IMR-90 (cell line): ENCODE measurements at places on chromosomes 11 and 22.

DNA sequence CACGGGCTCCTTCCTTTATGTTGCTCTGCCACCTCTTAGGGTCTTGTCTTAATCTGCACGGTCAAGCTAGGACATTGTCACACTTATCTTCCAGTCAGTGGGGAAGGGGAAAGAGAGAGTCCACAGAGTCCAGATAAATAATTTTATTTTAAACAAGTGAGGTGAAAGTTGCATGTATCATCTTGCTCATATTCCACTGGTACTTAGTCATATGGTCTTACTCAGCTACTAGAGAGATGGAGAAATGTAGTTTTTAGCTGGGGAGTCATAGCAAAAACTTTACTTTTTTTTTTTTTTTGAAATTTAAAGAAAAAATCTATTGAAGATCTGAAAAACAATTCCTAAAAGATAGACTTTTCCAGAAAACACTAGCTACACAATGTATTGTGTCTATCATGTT, 29.0 kb downstream of the PDE3B start:
- H3K36me3 ChIP-seq = no peaks in the 10 kb centered on the region
- no peaks in the 10 kb centered on the region for H3K27me3 ChIP-seq
- H3K4me1 ChIP-seq = peaks cover 6% of the 10 kb centered on the region
- peak; percentile 73 for DNase-seq
- peak overlapping the region; percentile 50; the same call in 1 of the 2 replicates for H3K27ac ChIP-seq

- H3K36me3 ChIP-seq = no peaks in the 10 kb centered on the region
- peaks cover 2% of the 10 kb centered on the region; the same call in 1 of the 2 replicates for H3K4me1 ChIP-seq
- H3K27me3 ChIP-seq = peaks cover 6% of the 10 kb centered on the region
- H3K27ac ChIP-seq = peak overlapping the region; percentile 21
These were observed 812 bp downstream of the JAM3 start for GRCh38 chr11:134069426-134070341.

DNA sequence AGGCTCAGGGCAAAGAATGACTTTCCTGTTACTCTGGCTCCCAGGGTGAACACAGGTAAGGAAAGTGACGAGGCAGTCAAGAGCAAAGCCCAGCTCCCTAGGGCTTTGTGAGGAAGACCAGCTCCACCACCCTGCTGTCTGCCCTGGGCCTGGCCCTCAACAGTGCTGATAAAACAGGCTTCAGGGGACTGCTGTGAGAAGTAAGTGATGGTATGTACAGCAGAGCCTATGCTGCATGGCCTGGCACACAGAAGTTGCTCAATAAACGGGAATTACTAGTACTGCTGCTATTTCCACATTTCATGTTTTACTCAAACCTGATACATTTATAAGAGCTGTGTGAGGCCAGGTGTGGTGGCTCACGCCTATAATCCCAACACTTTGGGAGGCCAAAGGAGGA, 50.3 kb downstream of the MICAL3 start:
- no peaks in the 10 kb centered on the region for H3K27me3 ChIP-seq
- H3K27ac ChIP-seq = peak overlapping the region; percentile 12; the same call in 1 of the 2 replicates
- no peak for DNase-seq
- no peaks in the 10 kb centered on the region for H3K36me3 ChIP-seq
- H3K4me3 ChIP-seq = no peak overlapping the region
- H3K4me1 ChIP-seq = peaks cover 41% of the 10 kb centered on the region

DNA sequence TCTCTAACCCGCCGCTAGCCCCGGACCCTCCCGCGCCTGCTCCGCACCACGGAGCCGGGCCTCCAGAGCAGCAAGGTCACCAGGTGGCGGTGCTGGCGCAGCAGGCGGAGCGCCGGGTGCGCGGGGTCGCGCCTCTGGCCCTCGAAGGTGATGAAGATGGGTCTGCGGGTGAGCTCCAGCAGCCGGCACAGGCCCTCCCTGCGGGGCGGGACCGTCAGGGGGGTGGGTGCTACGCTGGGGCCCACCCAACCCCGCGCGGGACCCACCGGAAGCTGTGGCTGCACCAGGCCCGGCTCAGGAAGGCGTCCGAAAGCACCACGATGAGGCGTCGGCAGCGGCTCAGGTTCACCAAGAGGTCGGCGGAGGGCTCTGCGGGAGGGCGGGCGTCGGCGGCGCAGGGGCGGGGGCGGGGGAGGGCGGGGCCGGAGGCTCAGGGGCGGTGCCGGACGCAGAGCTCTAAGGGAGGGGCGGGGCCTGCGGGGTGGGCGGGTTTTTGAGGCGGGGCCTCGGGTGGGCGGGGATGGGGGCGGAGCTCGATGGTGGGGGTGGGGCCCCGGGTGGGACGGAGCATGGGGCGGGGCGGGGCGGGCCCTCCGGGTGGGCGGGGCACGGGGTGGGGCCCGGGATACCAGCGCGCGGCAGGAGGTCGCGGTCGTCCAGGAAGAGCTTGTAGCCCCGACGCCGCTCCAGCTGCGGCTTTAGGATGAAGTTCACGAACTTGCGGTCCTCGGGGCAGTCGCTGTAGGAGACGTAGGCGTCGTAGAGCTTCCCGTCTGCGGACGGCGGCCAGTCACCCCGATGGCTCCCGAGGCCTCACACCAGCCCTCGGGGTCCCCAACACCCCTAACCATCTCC, 7.8 kb downstream of the SIGIRR start:
- H3K36me3 ChIP-seq = no peaks in the 10 kb centered on the region
- H3K4me1 ChIP-seq = peaks cover 3% of the 10 kb centered on the region; the same call in 1 of the 2 replicates
- H3K27me3 ChIP-seq = peaks cover 3% of the 10 kb centered on the region; the same call in 1 of the 2 replicates
- DNase-seq = peak; percentile 65
- peak overlapping the region; percentile 6; the same call in 1 of the 2 replicates for H3K27ac ChIP-seq
- peak overlapping the region; percentile 54 for H3K4me3 ChIP-seq

GRCh38 chr11:12121011-12121410, 10.6 kb downstream of the MICAL2 start:
- peak overlapping the region; percentile 15 for H3K27ac ChIP-seq
- H3K27me3 ChIP-seq = no peaks in the 10 kb centered on the region
- H3K4me1 ChIP-seq = peaks cover 72% of the 10 kb centered on the region
- H3K4me3 ChIP-seq = no peak overlapping the region

- H3K27ac ChIP-seq = no peak overlapping the region
- H3K4me3 ChIP-seq = no peak overlapping the region
- DNase-seq = no peak
- peaks cover 11% of the 10 kb centered on the region for H3K4me1 ChIP-seq
- H3K36me3 ChIP-seq = no peaks in the 10 kb centered on the region
These were observed 168.1 kb downstream of the ADAMTS15 start for GRCh38 chr11:130616573-130616972.

DNA sequence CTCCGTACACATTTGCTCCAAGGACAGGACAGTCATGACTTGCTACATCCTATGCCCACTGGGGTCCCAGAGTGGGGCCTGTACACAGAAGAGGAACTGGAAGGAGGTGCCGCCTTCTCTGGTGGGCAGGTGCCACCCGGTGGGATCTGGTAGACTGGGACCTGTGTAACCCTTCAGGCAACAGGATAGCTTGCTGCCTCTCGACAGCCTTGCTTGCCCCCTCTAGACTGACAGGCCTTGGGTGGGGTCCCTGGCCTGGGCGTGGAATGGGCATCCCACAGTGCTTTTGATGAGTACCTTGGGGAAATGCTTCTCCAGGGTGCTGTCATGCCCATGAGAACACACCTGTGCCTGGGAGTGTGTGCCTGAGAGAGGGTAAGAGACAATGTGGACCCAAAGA, 15.8 kb downstream of the SHANK3 start:
- no peak overlapping the region for H3K27ac ChIP-seq
- H3K4me1 ChIP-seq = no peaks in the 10 kb centered on the region
- H3K36me3 ChIP-seq = no peaks in the 10 kb centered on the region
- H3K4me3 ChIP-seq = no peak overlapping the region

DNA sequence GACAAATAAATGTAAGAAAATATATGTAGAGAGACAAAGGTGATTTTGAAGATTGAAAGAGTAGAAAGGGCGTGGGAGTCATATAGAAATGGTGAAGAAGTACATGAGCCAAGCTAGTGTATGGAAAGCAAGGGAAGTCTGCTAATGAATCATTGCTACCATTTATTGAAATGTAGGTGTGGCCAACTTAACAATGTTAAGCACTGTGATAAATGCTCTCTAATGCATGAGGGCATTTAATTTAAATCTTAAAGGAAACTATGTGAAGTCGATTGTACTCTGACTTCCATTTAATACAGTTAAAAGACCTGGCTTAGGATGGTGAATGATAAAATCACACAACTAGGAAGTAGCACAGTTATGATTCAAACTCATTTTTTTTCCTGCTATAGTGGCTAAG, 219.9 kb downstream of the CASP12 start:
- no peaks in the 10 kb centered on the region for H3K36me3 ChIP-seq
- H3K4me1 ChIP-seq = no peaks in the 10 kb centered on the region
- H3K27me3 ChIP-seq = no peaks in the 10 kb centered on the region
- no peak overlapping the region for H3K27ac ChIP-seq
- H3K4me3 ChIP-seq = no peak overlapping the region

GRCh38 chr11:45949992-45950407, 27.5 kb downstream of the LARGE2 start:
- no peaks in the 10 kb centered on the region for H3K4me1 ChIP-seq
- peaks cover 48% of the 10 kb centered on the region for H3K36me3 ChIP-seq
- no peak overlapping the region for H3K27ac ChIP-seq
- no peak overlapping the region for H3K4me3 ChIP-seq

- DNase-seq = no peak
- no peak overlapping the region for H3K27ac ChIP-seq
- no peaks in the 10 kb centered on the region for H3K36me3 ChIP-seq
These were observed 810 bp downstream of the IGLL1 start for GRCh38 chr22:23579280-23579679.

DNA sequence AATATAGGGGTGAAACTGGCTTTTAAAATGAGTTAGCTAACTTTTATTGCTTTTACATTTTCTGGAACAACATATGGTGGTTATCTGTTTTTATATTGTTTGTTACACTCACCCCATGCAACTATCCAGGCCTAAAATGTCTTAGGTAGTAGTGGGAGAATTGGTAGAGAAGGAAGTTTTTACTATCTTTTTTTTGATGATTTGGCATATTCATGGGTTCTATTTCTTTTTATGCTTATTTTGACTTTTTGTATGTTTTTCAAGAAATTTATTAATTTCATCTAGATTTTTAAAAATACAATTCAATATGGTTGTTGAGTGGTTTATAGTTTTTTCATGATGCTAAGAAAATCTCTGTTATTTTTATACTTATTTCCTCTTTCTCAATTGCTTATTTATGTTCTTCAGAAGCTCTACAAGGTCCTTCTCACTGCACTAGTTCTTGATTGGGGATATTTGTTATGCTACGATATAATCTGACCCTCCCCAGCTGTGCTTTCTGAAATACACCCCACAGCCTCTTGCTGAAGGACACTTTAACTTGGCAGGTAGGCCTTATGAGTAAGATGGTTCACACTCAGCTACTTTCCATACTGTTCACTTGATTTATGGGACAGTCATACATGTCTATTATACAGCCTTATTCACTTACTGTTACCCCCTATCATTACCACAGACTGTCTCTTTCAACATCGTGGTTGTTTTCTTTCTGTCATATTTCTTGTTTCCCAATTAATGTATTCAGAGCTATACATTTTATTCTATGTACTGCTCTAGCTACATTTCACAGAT, 431.2 kb downstream of the METTL15 start:
- peak; percentile 54 for DNase-seq
- no peaks in the 10 kb centered on the region for H3K27me3 ChIP-seq
- no peaks in the 10 kb centered on the region for H3K36me3 ChIP-seq
- H3K4me3 ChIP-seq = no peak overlapping the region

DNA sequence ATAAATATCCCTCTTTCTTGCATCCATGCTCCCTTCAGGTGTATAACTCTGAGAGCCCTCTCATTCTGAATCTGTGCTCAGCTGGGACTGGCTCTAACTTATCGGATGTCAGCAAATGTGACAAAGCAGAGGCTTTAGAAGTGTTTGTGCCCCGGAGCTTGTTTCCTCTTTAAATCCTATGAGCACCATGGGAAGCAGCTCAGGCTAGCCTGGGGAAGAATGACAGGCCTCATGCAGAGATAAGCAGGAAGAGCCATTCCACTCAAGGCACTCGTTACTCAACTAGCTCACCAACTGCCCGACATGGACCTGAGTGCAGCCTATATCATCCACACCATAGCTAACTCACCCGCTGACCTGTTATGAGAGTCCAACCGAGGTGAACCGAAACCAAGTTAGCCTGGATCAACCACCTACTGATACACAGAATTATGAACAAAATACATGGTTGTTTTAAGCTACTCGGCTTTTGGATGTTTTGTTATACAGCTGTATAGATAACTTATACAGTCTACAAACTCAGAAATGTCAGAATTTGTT, 990.7 kb downstream of the NTM start:
- H3K27ac ChIP-seq = no peak overlapping the region
- H3K27me3 ChIP-seq = peaks cover 3% of the 10 kb centered on the region; the same call in 1 of the 2 replicates
- no peak for DNase-seq
- no peak overlapping the region for H3K4me3 ChIP-seq
- no peaks in the 10 kb centered on the region for H3K4me1 ChIP-seq

GRCh38 chr11:74646954-74647353, 54.6 kb downstream of the POLD3 start:
- no peaks in the 10 kb centered on the region; the same call in 1 of the 2 replicates for H3K36me3 ChIP-seq
- H3K27ac ChIP-seq = no peak overlapping the region
- H3K27me3 ChIP-seq = no peaks in the 10 kb centered on the region
- no peak for DNase-seq

GRCh38 chr11:124762105-124762623, at the start of gene ESAM:
TSS of gene ESAM (minus strand) at chr11:124762290. CDS start at chr11:124762154, 136 bp downstream.
- H3K4me1 ChIP-seq = peaks cover 1% of the 10 kb centered on the region; the same call in 1 of the 2 replicates
- H3K36me3 ChIP-seq = no peaks in the 10 kb centered on the region; the same call in none of the 2 replicates
- peaks cover 17% of the 10 kb centered on the region; the same call in 1 of the 2 replicates for H3K27me3 ChIP-seq
- peak within 1 kb of the TSS; percentile 32 for H3K4me3 ChIP-seq
- no peak within 1 kb of the TSS for H3K27ac ChIP-seq

- H3K36me3 ChIP-seq = no peaks in the 10 kb centered on the region
- no peak for DNase-seq
- H3K27me3 ChIP-seq = no peaks in the 10 kb centered on the region
- no peak overlapping the region for H3K27ac ChIP-seq
- no peaks in the 10 kb centered on the region for H3K4me1 ChIP-seq
These were observed 4.7 kb downstream of the UCP2 start for GRCh38 chr11:73977856-73978519.

GRCh38 chr11:117702946-117703598, 93.9 kb downstream of the DSCAML1 start:
- H3K27ac ChIP-seq = no peak overlapping the region
- no peaks in the 10 kb centered on the region for H3K4me1 ChIP-seq
- no peak for DNase-seq
- no peak overlapping the region for H3K4me3 ChIP-seq

DNA sequence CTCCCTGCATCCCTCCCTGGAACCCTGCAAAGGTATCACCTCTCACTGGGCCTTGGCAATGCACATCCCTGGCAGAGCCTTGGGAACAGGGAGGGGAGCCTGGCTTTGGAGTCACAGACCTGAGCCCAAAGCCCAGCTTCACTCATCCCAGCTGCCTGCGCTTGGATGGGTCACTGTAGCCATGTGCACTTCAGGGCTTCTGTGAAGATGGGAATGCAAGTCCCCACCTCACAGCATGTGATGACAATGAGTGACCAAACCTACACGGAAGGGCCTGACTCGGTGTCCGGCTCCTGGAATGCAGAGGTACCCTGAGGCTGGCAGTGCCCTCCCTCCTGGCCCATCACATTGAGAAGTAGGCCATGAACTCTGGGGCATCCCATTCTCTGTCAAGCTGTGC, 22.8 kb upstream of the BAIAP2L2 start:
- no peaks in the 10 kb centered on the region for H3K27me3 ChIP-seq
- H3K4me1 ChIP-seq = peaks cover 2% of the 10 kb centered on the region
- no peak for DNase-seq
- no peak overlapping the region for H3K27ac ChIP-seq
- H3K36me3 ChIP-seq = no peaks in the 10 kb centered on the region
